Activated CD8-positive, alpha-beta memory T cell treated with anti-CD3 and anti-CD28 coated beads for 1 hour (primary cell): ENCODE measurements at places on chromosomes 7 and 10.

GRCh38 chr7:106178593-106179134, 66.6 kb upstream of the SYPL1 start:
- no peak for DNase-seq

DNA sequence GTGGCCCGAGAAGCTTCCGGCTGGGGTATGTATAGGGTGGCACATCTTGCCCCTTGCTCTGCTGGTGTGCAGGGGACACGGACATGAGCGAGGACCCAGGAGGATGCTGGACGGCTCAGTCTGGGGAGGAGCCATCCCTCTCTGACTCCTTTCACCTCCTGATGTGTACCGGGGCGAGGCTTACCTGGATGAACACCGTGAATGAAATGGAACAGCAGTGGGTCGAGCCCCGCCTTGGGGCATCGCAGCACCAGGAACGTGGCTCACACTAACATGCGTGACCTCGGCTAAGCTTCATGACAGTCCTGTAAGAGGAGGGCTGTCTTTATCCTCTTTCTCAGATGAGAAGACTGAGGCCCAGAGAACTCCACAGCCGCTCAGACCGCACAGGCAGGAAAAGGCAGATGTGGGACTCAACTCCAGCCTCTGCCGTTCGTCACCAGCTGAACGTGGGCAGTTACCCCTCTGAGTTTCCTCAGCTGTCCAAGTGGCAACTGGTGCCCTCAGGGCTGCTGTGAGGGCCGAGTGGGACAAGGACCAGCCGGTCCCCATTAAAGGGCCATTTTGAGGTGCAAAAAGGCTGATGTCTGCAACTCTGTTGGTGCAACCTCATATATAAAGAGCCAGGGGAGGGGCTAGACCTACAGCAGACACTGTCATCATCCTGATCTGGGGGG, 54.5 kb downstream of the INSIG1 start:
- no peak for DNase-seq

GRCh38 chr7:92661651-92662050, 71.5 kb upstream of the FAM133B start:
- DNase-seq: no peak

- DNase-seq: no peak
Measured at GRCh38 chr7:122847871-122848473, 38.3 kb downstream of the CADPS2 start.

- DNase-seq: peak; percentile 37
Measured at GRCh38 chr10:11742009-11742778, at the start of gene ECHDC3. TSS of gene ECHDC3 (plus strand) at chr10:11742382. CDS start at chr10:11742577, 195 bp downstream.

- DNase-seq: no peak
Measured at GRCh38 chr10:15236340-15236739, 67.8 kb upstream of the NMT2 start.

- DNase-seq: no peak
Measured at GRCh38 chr10:16809074-16809718, 8.0 kb downstream of the RSU1 start.

GRCh38 chr7:33250421-33250871, 121.1 kb downstream of the BBS9 start:
- no peak for DNase-seq

- DNase-seq: no peak
Measured at GRCh38 chr10:59470570-59470969, 108.2 kb upstream of the FAM13C start.

- DNase-seq: no peak
Measured at GRCh38 chr10:6418613-6419216, 161.4 kb downstream of the PRKCQ start.

DNA sequence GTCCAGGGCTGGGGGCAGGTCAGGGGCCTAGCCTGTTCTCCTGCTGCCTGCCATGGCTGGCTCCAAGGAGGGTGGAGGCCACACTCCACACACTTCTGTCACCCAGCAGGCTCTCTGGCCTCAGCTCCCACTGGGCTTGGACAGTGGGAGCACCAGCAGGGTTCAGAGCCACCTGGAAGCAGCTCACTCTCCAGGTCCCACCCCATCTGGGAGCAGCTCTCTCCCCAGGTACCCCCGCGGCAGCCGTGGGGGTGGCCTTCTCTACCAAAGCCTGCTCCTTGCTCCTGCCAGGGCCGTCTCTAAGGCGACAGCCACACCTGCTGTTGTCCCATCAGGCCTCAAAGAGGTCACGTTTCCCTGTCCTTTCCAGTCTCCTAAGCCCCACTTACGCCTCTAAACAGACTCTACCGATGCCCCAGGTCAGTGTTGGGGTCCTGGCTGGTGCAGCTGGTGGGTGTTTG, 142.5 kb upstream of the RET start:
- DNase-seq: no peak

DNA sequence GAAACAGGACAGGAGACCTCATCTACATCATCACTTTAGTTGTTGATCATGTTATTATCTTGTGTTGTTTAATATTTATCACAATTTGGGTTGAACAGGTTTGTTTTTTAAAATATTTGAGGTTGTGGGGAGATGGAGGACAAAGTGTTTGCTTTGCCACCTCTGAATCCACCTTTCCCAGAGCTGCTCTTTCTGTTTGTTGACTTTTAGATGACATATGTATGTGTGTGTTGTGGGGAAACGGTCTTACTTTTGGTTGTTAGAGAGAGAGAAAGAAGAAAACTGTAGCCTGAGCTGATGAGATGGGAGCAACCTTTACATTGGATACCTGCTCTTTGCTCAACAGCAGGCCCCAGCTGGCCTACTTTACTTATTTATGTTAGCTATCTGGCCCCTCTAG, 19.0 kb upstream of the SLC16A12 start:
- no peak for DNase-seq

GRCh38 chr7:55493408-55493807, 78.9 kb downstream of the VOPP1 start:
- DNase-seq: no peak

DNA sequence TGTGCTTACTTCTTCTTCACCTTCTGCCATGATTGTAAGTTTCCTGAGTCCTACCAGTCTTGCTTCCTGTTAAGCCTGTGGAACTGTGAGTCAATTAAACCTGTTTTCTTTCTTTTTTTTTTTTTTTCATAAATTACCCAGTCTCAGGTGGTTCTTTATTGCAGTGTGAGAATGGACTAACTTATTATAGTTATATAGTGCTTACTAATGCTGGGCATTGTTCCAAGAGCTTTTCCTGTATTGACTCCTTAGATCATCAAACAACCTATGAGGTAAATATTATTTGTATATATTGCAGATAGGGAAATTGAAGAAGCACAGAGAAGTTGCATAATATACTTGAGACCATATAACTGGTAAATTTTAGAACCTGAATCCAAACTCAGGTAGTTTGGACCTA, 98.1 kb downstream of the MBL2 start:
- no peak for DNase-seq

GRCh38 chr7:22572292-22572691, 72.3 kb upstream of the STEAP1B start:
- no peak for DNase-seq

DNA sequence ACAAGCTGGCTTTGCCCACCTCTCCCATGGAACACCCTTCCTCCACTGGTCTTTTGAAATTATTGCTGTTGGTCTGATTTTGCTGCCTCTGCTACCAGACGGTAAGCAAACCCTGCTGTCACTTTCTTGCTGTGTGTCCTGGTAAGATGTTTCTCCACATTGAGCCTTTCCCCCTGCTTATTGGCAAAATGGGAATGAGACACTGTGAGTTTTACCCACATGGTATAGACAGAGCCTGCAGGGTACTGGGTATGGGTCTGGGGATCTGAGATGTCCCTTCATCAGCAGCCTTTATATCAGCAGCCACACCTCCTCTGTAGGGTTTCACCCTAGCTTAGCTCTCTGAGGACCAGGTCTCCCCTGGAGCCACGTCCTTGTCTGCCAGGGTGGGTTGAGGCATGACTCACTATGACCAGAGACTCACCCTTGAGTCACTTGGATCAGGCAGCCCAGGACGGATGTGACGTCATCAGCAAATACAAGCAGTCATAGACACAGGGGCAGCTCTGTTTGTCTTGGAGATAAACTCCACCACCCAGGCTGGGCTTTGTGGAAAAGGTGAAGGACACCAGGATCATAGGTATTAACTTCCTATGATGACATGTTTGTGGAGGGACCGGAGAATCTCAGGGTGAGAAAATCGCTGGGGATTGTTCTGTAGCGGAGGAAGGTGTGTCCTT, 17.9 kb upstream of the BAIAP2L1 start:
- no peak for DNase-seq
